CD4-positive, alpha-beta T cell (primary cell): ENCODE measurements at places on chromosomes 1 and 21.

DNA sequence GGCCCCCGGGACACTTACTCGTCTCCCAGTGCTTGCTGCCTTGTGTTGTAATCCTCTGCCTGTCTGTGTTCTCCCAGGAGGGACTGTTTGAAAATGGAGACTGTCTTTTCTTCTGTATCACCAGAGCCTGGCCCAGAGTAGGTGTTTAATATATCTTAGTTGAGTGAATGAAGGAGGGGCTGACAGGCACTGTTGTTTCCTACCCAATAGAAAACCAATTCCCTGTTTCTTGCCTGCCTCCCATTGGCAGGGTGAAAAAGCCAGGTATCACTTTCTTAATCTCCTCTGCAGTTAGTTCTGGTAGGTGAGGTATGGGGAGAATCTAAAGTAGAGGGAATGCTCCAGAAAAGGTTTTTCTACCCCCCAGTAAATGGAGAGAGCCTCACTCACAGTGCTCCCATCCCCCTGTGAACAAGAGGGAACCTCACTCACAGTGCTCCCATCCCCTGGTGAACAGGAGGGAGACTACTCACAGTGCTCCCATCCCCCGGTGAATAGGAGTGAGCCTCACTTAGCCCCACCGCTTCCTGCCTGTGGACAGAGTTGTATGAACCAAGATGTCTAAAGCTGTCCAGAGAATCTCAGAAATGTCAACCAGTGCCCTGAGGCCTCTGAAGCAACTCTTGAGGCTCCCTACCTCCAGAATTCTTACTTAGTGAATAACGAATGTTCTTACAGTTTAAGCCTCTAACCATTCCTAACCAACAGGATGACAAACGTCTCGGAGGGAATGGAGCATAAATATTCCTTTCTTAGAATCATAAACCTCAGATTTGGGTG lies at the start of gene GJA5:
TSS of gene GJA5 (minus strand) at position 122 of the 780 bp plus-strand sequence. CDS start 1,364 bp downstream, outside the sequence.
- H3K4me3 ChIP-seq = no peak within 1 kb of the TSS
- no peaks in the 10 kb centered on the region for H3K27me3 ChIP-seq
- H3K36me3 ChIP-seq = no peaks in the 10 kb centered on the region
- peaks cover 30% of the 10 kb centered on the region for H3K4me1 ChIP-seq

- H3K27me3 ChIP-seq = no peaks in the 10 kb centered on the region
- no peaks in the 10 kb centered on the region for H3K4me1 ChIP-seq
- H3K27ac ChIP-seq = no peak overlapping the region
- H3K4me3 ChIP-seq = no peak overlapping the region
Measured at GRCh38 chr1:182484531-182485257, 34.7 kb downstream of the RGSL1 start.

GRCh38 chr1:240528591-240528990 lies 83.4 kb downstream of the GREM2 start:
- H3K4me1 ChIP-seq = no peaks in the 10 kb centered on the region
- no peaks in the 10 kb centered on the region for H3K27me3 ChIP-seq
- H3K4me3 ChIP-seq = no peak overlapping the region
- H3K27ac ChIP-seq = no peak overlapping the region

- DNase-seq = no peak
- H3K4me3 ChIP-seq = no peak overlapping the region
- no peaks in the 10 kb centered on the region for H3K36me3 ChIP-seq
- no peak overlapping the region for H3K27ac ChIP-seq
- H3K4me1 ChIP-seq = no peaks in the 10 kb centered on the region
- H3K27me3 ChIP-seq = no peaks in the 10 kb centered on the region
Measured at GRCh38 chr1:57133686-57134085, 167.9 kb upstream of the C8B start.

GRCh38 chr1:150543500-150544143 lies 5.6 kb upstream of the ADAMTSL4 start:
- no peak overlapping the region for H3K4me3 ChIP-seq
- H3K27ac ChIP-seq = no peak overlapping the region
- peaks cover 5% of the 10 kb centered on the region for H3K27me3 ChIP-seq
- DNase-seq = no peak

GRCh38 chr1:201171063-201172036 lies 17.1 kb upstream of the TMEM9 start:
- H3K4me3 ChIP-seq = peak overlapping the region; percentile 61
- H3K27ac ChIP-seq = no peak overlapping the region
- H3K27me3 ChIP-seq = no peaks in the 10 kb centered on the region
- peak; percentile 17 for DNase-seq

- H3K4me3 ChIP-seq = peak overlapping the region; percentile 52
- peaks cover 4% of the 10 kb centered on the region for H3K27me3 ChIP-seq
- DNase-seq = peak; percentile 50
- no peaks in the 10 kb centered on the region for H3K36me3 ChIP-seq
- peak overlapping the region; percentile 53 for H3K27ac ChIP-seq
- H3K4me1 ChIP-seq = peaks cover 71% of the 10 kb centered on the region
Measured at GRCh38 chr1:200888349-200888838, 6.3 kb upstream of the INAVA start.

GRCh38 chr1:84742653-84743052 lies 52.4 kb upstream of the SSX2IP start:
- DNase-seq = no peak
- H3K4me3 ChIP-seq = no peak overlapping the region
- H3K4me1 ChIP-seq = no peaks in the 10 kb centered on the region
- peaks cover 3% of the 10 kb centered on the region for H3K27me3 ChIP-seq
- no peak overlapping the region for H3K27ac ChIP-seq

GRCh38 chr1:21622466-21623315 lies 46.5 kb downstream of the RAP1GAP start:
- no peaks in the 10 kb centered on the region for H3K36me3 ChIP-seq
- peaks cover 8% of the 10 kb centered on the region for H3K4me1 ChIP-seq
- no peak overlapping the region for H3K4me3 ChIP-seq
- DNase-seq = peak; percentile 55
- H3K27me3 ChIP-seq = peaks cover 18% of the 10 kb centered on the region
- no peak overlapping the region for H3K27ac ChIP-seq

DNA sequence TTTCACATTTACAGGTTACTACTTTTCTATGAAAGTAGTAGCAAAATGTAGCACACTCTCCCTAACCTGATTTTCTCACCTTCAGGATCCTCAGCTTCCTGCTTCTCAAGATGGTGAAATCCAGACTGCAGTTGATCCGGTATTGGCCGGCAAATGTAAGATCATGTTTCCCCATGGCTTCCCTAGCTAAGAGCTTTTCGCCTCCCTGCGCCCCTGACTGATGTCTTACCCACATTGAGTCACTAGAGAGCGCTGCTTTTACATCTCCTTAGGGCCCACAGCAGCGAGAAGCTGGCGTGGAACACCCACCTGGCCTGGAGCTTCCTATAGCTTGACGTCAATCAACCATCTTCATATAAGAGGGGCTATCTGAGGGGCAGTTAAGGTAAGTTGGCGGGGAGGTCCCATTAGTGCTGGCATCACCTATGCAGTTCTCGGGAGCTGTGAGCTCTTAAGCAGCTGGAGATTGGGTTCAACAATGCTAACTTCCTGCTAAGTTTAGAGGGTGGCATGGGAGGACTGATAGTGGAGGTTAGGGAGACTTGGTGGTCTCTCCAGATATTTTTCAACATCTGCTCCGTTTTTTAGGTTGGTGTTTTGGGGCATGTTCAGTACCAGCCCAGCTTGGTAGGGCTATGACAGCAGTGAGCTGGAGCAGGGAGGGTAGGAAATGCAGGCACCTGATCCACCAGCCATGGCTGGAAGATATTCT lies 5.5 kb downstream of the PTPN7 start:
- H3K27ac ChIP-seq = no peak overlapping the region
- no peaks in the 10 kb centered on the region for H3K27me3 ChIP-seq
- peaks cover 66% of the 10 kb centered on the region for H3K4me1 ChIP-seq
- peaks cover 85% of the 10 kb centered on the region for H3K36me3 ChIP-seq

DNA sequence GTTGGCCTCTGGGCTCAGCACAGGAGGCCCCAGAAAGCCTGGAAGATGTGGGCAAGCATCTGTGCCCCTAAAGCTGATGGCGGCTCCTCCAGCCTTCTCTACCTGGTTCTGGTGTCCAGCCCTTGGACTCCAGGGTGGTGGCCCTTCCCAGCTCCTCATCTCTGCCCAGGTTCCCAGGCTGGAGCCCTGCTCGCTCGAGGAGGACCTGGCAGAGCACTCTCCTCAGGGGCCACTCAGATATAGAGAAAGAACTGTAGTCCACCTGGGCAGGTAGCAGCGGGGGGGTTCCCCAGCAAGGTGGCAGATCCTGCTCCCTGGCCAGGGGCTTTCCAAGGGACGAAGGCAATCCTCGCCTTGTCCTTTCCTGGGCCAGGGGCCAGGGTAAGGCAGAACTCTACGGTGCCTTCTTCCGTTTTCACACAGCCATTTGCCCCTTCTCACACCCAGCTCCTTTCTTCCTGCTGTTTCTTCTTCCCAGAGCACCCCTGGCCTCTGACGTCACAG lies 18.9 kb downstream of the WNT4 start:
- peaks cover 8% of the 10 kb centered on the region for H3K36me3 ChIP-seq
- no peak for DNase-seq
- no peaks in the 10 kb centered on the region for H3K27me3 ChIP-seq
- no peak overlapping the region for H3K27ac ChIP-seq
- H3K4me3 ChIP-seq = no peak overlapping the region

DNA sequence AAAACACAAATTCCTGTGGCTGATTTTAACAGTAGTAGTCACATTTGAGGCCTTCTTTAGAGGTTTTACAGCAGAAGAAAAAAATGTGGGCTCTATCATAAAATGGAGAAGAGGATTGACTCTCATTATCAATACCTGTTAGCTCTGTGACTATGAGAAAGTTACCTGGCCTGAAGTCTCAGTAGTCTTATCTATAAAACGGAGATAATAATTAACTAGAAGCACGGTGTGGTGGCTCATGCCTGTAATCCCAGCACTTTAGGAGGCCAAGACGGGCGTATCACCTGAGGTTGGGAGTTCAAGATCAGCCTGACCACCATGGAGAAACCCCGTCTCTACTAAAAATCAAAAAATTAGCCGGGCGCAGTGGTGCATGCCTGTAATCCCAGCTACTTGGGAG lies 90.4 kb upstream of the PLPPR4 start:
- H3K27me3 ChIP-seq = no peaks in the 10 kb centered on the region
- no peaks in the 10 kb centered on the region for H3K36me3 ChIP-seq
- no peak overlapping the region for H3K4me3 ChIP-seq
- DNase-seq = no peak
- no peaks in the 10 kb centered on the region for H3K4me1 ChIP-seq

DNA sequence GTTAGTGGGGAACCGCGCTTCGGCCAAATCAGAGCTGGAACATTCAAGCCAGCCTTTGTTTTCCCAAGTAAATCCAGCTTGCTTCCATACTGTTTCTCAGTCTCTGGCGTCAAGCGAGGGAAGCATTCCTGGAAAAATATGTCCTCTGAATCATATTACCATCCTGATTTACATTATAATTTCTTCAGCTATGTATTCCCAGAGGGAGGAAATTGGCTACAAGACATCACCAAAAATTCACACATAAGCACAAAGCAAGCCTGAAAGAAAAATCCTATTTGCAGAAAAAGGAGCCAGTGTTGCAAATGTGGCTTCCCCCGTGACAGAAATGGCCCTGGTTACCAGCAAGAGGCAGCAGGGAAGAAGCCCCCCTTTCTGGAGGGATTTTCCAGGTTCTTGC lies 233.3 kb downstream of the KCNJ6 start:
- DNase-seq = no peak
- H3K27me3 ChIP-seq = no peaks in the 10 kb centered on the region
- H3K36me3 ChIP-seq = no peaks in the 10 kb centered on the region
- no peak overlapping the region for H3K4me3 ChIP-seq

GRCh38 chr1:150056407-150056806 lies 11.2 kb upstream of the VPS45 start:
- no peaks in the 10 kb centered on the region for H3K4me1 ChIP-seq
- H3K27me3 ChIP-seq = no peaks in the 10 kb centered on the region
- no peak overlapping the region for H3K27ac ChIP-seq

DNA sequence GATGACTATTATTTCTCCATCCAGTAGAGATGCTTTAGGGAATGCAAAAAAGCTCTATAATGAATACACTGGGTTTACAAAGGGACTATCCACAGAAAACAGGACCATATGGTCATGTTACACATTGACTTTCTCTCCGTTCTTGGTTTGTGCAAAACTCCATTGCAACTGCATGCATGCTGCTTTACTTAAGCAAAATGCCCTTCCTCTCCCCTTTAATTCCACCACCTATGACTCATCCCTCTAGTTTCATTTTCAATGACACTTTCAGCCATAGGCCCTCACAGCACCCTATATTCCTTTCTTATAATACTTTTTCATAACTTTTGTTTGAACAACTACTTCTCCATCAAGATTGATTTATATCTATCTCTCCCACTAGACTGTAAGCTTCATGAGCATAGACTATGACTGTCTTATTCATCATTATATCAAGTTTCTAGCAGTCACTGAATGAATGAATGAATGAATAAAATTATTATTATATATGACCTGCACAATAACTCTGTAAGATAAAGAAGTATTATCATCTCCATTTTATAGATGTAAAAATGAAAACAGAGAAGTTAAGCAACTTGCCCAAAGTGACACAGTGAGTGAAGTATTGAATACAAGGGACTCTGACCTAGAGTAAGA lies 248.9 kb downstream of the PLPP3 start:
- H3K4me1 ChIP-seq = no peaks in the 10 kb centered on the region
- H3K4me3 ChIP-seq = no peak overlapping the region
- H3K27ac ChIP-seq = no peak overlapping the region
- no peak for DNase-seq

GRCh38 chr1:197868751-197869489 lies 33.5 kb upstream of the C1orf53 start:
- no peaks in the 10 kb centered on the region for H3K27me3 ChIP-seq
- no peaks in the 10 kb centered on the region for H3K4me1 ChIP-seq
- no peak overlapping the region for H3K27ac ChIP-seq
- DNase-seq = peak; percentile 2
- H3K4me3 ChIP-seq = no peak overlapping the region

- H3K27ac ChIP-seq = no peak overlapping the region
- no peak overlapping the region for H3K4me3 ChIP-seq
- no peaks in the 10 kb centered on the region for H3K36me3 ChIP-seq
- no peak for DNase-seq
- H3K4me1 ChIP-seq = no peaks in the 10 kb centered on the region
- no peaks in the 10 kb centered on the region for H3K27me3 ChIP-seq
Measured at GRCh38 chr21:19683492-19683891, 1279.9 kb upstream of the TMPRSS15 start.

GRCh38 chr1:160708118-160708517 lies 3.5 kb downstream of the CD48 start:
- H3K4me1 ChIP-seq = peaks cover 67% of the 10 kb centered on the region
- H3K27ac ChIP-seq = peak overlapping the region; percentile 93
- peak overlapping the region; percentile 73 for H3K4me3 ChIP-seq
- H3K27me3 ChIP-seq = no peaks in the 10 kb centered on the region
- peak; percentile 46 for DNase-seq

DNA sequence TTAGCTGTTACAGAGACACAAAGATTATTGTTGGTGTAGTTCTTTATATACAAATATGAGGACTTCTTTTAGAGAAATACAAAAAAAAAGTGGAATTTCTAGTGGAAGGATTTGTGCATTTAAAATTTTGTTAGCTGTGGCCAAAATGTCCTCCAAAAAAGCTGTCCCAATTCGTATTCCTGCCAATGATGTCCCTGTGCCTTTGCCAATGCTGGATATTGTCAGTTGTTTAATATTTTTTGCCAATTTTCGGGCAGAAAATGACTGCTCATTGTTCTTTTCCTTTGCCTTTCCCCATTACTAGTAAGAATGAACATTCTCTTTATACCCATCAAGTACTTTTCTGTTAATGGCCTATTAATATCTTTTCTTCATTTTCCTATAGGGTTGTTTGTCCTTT lies 110.0 kb upstream of the HOOK1 start:
- H3K27ac ChIP-seq = no peak overlapping the region
- no peak overlapping the region for H3K4me3 ChIP-seq
- DNase-seq = no peak
- no peaks in the 10 kb centered on the region for H3K27me3 ChIP-seq
- no peaks in the 10 kb centered on the region for H3K36me3 ChIP-seq

GRCh38 chr1:211641942-211642341 lies 33.5 kb downstream of the NEK2 start:
- DNase-seq = no peak
- H3K36me3 ChIP-seq = no peaks in the 10 kb centered on the region
- H3K27me3 ChIP-seq = no peaks in the 10 kb centered on the region
- H3K27ac ChIP-seq = no peak overlapping the region
- peaks cover 10% of the 10 kb centered on the region for H3K4me1 ChIP-seq
